ENCODE measurements at places on chromosomes 7 and 10.

DNA sequence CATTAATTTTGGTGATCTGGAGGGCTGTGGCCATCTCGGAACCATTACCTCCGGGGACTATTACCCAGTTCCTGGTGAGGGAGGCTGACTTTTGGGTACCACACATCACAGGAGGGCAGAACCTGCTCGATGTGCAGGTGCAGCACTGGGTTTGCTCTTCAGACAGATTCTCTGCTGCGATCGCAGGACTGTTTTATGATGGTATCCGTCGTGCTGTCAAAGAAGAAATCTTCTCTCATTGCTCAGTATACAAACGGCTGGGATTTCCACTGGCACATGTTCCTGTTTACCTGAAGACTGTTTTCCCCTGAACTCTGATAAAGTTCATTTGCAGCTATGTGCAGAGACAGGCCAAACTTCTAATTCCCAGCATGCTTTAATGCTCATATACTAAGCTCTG is 27.2 kb upstream of the SHH start:
- DNase-seq, result no peak

- no peak for DNase-seq
Measured at GRCh38 chr7:106048706-106049020, 63.4 kb downstream of the SYPL1 start.

DNA sequence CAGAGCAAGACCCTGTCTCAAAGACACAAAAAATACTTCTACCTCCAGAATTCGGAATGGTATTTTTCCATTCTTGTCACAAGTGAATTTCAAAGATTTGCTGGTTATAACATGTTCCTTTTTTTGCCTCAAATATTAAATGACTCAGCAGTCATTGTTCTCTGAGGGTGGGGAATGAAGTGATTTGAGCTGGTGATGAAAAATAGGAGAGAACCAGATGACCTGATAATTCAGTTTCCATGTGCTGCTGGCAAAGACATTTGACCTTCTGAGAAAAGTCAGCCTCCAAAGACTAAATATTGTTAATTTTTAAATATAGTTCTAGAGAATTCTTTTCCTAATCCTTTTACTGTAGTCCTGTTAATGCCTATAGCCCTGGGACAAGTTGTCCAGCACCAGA is 78.9 kb downstream of the CACNB2 start:
- no peak for DNase-seq

DNA sequence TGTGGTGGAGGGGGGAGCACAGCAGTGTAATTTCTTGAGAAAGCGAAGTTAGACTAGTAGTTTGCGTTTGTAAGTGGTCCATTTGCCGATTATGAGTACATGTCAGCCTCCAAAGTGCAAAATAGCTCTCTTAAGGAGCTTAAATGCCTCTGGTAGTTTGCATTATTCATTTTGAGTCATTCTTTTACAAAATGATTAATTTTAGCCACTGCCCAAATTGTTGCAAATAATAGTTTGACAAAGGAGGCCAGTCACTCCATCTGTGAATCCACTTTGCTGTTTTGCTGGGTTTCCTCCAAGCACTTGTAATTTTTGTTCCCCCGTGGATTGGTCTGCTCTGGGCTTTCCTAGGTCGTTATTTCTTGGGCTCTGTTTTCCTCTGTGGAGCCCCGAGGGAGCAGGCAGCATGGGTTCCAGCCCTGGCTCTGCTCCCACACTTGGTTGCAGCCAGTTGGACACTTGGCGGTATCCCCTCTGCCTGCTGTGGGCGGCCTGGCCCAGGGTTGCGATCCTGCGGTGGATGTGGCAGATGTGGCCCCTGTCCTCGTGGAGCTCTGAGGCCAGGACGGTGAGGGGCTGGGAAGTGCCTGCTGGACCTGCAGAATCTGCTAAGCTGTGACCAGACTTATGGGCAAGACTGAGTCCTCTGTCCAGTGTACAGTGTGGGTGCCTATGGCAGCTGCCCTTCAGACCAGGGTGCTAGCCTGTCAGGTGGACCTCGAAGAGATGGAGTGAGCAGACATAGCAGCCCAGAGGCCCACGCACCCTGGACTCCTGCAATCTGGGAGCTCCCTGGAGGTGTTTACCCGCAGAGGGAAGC is 129.1 kb upstream of the BTBD16 start:
- DNase-seq, result peak; percentile 82

GRCh38 chr10:34526758-34527730 is 288.1 kb downstream of the PARD3 start:
- DNase-seq, result no peak

DNA sequence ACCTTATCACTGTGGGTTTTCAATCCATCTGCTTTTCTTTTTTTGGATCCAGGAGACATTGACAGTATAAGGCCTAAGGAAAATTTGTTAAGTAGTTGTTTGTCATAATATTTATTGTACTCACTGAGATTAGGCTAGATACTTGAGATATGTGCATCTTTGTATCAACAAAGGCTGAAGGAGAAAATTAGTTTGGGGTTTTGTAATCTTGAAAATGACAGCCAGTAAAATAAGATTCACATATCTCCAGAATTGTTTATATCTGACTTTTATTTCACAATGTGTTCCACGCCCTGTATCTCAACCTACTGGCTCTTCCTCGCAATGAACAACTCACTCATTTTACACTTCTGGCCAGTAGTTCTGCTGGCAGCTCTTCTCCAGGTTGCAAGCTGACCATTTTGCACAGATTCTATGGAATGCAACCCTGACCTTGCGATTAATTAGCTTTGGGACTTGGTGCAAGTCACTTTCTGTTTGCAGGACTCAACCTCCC is 132.7 kb downstream of the GATA3 start:
- DNase-seq, result no peak

GRCh38 chr7:129343099-129343700 is 91.0 kb upstream of the STRIP2 start:
- DNase-seq, result no peak

DNA sequence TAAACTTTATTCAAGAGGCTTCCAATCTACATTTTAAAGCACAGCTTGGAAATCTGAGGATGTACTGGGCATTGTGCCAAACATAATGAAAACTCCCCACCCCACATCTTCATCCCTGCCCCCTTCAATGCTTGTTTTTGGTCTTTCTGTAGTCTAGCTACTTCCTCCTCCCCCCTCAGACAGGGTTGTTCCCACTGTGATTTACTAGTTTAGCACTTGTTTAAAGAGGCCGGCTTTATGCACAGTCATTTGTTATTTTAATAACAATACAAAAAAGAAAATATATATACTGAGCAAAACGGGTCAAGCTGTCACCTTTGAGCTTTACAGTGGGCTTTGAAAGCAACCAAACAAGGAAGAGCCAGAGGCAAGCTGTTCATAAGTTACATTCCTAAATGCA is 132.6 kb downstream of the CHRM2 start:
- no peak for DNase-seq

- no peak for DNase-seq
Measured at GRCh38 chr7:74104702-74105101, 21.1 kb downstream of the LIMK1 start.
